Ovary (tissue), 10 donors: ENCODE measurements at places on chromosomes 7 and 10.

- no peak for DNase-seq
These were observed 31.9 kb downstream of the ANXA11 start for GRCh38 chr10:80173466-80173865.

DNA sequence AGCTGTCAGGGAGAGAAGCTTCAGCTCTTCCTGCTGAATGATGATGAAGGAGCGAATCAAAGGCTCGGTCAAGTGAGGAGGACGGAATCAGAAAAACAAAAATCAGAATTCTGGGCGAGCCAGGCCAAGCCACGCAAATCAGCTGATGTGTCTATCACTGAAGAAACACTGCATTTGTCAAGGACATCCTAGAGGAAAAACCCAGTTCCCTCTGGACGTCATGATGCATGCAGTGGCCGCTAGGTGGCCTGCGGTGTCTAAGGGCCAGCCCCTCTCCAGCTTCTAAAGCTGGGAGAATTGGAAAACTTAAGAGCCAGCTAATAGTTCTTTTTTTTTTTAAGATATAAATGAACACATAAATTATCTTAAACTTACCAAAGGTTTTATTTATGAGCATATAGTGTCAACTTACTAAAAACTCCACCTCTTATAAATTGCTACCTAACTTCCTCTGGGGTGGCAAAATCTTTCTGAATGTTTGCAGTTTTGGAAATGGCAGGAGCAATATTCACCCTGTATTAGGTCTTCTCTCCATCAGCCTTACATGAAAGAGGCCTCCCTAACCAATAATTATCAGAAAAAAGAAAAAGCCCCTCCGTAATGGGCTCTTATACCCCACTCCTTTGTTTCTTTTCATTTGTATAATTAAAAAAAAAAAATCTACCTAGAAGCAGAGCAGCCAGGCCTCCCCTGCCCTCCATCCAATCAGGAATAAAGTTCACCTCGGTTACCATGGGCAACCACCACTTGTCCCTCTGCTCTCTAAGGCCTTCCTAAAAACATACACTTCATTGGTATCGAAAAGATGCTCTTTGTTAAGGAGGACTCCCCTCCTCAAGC lies 186.8 kb downstream of the USP6NL start:
- peak; percentile 52 for DNase-seq

DNA sequence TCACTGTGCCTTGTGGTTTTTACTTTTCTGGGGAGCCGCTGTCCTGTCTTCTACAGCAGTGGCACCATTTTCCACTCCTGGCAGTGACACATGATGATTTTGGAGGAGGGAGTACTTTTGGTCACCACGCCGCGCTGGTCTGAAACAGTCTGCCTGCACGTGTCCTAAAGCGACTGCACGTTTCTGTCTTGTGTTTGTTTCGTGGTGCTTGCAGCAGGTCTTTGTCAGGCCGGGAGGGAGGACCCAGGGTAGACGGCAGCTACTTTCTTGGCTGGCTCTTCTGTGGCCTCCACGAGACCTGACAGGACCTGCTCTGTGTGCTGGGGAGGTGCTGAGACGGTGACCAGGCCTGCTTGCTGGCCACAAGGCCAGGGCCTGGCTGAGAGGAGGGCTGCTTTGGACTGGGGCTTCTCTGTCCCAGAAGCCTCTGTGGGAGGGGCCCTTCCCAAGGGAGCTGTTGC lies 82.0 kb downstream of the GLRX3 start:
- no peak for DNase-seq

- no peak for DNase-seq
These were observed 55.0 kb downstream of the PODXL start for GRCh38 chr7:131501422-131501821.

GRCh38 chr7:132307465-132307864 lies 268.8 kb downstream of the PLXNA4 start:
- no peak for DNase-seq

- DNase-seq: no peak
These were observed 52.4 kb downstream of the PLCE1 start for GRCh38 chr10:94046098-94046497.

DNA sequence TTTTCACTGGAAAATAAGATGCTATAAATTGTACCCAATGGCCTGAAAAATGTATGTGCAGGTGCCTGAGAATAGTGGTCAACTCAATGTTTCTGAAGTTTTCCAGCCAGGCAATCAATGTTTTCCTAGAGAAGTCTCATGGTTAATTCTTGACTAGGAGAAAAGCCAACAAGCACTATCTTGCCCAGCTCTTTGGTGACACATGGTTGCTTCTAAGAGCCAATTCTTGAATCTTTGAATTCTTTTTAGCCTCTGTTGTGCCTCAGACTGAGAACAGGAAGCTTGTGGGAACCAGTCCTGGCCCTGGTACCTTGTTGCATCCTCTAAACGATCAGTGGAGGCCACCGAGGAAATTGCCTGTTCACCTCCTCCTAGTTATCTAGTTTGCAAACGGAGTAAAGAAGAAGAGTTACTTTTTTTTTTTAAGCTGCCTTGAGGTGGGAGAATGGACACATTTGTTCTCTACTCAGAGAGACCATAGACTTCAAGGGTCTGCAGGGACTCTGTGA lies 144.0 kb upstream of the MKLN1 start:
- no peak for DNase-seq

DNA sequence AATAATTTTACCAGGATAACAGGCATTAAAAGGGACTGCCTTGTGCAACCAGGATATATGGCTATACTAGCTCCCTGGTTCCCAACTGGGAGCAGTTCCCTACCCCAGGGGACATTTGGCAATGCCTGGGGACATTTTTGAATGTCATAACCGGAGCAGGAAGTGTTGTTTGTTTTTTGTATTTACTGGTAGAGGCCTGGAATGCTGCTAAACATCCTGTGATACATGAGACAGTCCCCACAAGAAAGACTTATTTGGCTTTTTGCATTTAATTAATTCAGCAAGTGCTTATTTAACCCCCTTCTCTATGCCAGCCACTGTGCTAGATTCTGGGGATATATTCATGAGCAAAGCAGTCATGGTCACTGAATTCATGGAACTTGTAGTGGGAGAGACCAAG lies 181.2 kb downstream of the BBS9 start:
- DNase-seq: no peak

DNA sequence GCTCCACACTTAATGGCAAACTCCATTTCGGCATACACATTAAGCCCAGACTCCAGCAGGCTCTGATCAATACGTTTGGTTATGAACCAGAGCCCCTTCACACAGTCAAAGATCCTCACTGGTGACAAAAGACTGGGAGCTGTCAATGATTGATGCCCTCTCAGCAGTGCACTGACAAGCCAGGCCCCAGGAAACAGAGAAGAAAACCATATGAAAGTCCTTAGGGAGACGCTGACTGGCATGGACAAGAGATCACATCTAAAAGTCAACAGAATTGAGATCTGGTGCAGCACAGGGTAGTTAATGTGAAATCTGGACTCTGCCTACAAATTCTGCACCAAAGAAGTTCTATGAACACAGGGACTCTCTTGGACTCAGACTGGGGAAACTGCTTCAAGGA lies 600.9 kb upstream of the NRP1 start:
- no peak for DNase-seq

- no peak for DNase-seq
These were observed 174.6 kb upstream of the TARP start for GRCh38 chr7:38448054-38448453.

- DNase-seq: no peak
These were observed 23.3 kb upstream of the KIAA1549 start for GRCh38 chr7:139004321-139005090.

DNA sequence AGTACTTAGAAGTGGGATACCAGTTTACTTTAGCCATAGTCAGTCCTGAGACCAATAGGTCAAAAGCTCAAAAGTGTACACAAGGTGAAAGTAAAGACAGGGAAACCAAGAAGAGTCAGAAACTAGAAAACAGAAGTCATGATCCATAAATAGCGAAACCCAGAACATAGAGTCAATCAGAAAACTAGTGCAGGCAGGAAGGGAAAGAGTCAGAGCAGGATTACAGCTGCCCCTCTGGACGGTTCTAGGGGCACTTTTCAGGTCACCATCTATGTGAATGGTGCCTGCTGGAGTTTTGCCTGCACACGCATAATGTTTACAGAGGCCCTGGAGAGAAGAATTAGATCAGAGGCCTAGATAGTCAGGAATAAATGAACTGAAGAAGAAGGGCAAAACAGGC lies 22.4 kb upstream of the DMTF1 start:
- DNase-seq: no peak

GRCh38 chr10:29710128-29710527 lies 75.4 kb upstream of the SVIL start:
- no peak for DNase-seq

GRCh38 chr7:114864278-114864677 lies 57.6 kb upstream of the MDFIC start:
- DNase-seq: no peak

DNA sequence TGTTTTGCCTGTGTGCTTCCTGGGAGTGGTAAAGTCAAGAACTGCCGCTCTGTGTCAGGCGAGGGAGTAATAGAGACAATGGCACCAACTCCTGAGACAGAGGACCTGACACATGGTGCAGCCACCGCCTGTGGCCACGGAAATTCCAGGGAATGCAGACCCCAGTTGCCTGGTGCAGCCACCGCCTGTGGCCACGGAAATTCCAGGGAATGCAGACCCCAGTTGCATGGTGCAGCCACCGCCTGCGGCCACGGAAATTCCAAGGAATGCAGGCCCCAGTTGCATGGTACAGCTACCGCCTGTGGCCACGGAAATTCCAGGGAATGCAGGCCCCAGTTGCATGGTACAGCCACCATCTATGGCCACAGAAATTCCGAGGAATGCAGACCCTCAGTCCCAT lies 8.7 kb downstream of the DIP2C start:
- no peak for DNase-seq

DNA sequence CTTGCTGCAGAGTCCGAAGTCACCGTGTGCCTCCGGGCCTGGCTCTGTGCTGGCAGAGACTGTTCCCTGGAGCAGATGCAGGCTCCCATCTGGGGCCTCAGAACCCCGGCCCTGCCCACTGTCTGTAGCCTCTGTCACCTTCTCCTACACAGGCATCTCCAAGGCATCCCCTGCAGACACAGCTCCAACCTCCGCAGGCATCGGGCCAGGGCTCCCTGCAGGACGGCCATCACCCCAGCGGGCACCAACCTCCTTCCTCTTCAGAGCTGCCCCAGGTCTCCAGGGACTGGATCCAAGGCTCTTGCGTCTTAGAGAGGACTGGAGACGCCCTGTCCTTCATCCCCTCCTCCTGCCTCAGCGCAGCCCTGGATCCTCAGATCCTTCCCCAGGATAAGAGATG lies 69.9 kb upstream of the MYL10 start:
- DNase-seq: no peak

GRCh38 chr10:60834401-60834800 lies 56.1 kb downstream of the CDK1 start:
- DNase-seq: no peak

- peak; percentile 84 for DNase-seq
These were observed 55.9 kb downstream of the UPF2 start for GRCh38 chr10:11986593-11987216.

DNA sequence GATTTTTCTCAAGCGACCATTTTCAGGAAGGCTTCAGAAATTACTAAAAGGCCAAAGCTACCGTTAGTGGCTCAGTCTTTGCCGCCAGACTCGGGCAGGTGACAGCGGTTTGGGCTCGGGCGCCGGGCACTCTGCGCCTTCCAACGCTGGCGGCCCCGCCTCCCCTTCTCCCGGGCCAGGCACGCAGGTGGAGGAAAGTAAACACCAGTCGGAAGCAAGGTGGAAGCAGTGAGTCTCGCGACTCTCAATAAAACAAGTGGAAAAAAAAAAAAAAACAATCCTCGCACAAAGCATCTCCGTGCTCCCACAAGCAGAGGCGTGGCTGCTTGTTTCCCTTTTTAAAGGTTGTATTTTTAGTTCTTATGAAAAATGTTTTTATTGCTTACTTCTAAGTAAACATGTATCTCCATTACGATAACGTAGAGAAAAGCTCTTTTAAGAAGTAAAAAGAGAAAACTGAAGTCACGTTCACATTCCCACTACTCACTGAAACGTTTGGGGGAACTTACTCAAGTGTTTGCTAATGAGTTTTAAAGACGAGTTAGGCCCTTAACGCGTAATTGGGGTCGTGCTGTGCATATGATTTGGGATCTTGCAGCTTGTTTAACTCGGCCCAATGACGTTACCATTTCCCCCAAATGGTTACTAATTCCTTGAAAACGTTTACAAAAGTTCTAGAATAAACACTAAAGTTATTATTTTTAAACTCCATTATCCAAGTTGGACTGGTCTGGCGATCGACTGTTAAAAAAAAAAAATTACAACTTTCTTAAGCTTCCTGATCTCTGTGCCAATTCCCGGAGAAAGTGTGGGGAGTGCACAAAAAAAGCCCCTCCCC lies 864 bp downstream of the CDCA7L start:
- peak; percentile 57 for DNase-seq

- DNase-seq: no peak
These were observed 1066.2 kb downstream of the LRMDA start for GRCh38 chr10:76497666-76498065.

DNA sequence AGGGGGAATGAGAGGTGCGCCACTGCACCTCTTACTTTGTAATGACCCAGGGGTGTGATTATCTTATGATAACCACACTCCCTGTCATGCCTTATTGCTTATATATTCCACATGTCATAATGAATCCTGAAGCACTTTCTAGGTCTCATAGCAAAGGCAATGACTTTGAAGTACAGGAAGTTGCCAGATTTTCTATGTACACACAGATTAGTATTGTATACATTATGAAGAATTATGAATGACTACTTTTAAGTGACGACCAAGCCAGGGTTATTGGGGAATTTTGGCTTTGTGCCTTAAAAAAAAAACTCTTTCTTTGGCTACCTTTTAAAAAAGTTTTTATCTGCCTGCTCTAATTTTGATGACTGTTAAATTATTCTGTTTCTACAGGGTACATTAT lies 269.6 kb downstream of the MDFIC start:
- no peak for DNase-seq

DNA sequence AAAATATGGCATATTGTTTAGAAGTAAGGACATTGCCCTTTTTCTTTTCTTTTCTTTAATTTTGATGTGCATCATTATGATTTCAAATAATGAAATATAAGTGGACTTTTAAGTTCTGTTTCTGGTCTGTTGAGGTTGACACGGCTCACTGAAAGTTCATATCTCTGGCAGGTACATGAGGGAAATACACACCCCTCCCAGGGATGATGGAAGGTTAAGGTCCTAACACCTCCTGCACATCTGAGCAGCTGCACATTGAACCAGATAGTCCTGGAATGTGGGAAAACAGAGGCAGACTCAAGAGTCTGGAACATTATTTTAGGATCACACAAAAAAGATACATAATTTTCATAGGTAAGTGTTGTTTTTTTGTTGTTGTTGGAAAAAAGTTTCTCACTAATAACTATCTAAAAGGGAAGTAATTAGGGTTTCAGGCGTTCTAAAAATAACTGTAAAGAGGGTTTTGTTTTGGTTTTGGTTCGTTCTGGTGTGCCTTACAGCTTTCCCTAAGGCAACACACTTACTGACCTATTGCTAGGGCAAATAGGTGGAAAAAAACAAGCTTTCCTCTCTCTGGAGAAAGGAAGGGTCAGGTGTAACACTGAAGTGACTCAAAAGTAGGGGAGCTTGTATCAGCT lies 201.2 kb upstream of the PRKCQ start:
- no peak for DNase-seq

- peak; percentile 46 for DNase-seq
These were observed 557 bp downstream of the HOXA11 start for GRCh38 chr7:27184337-27185012.
